ENCODE measurements at places on chromosomes 11 and 22.

GRCh38 chr11:1785749-1786413 lies 22.2 kb upstream of the CTSD start:
- DNase-seq, result no peak

GRCh38 chr11:126893796-126894195 lies 106.8 kb downstream of the KIRREL3 start:
- DNase-seq, result no peak

DNA sequence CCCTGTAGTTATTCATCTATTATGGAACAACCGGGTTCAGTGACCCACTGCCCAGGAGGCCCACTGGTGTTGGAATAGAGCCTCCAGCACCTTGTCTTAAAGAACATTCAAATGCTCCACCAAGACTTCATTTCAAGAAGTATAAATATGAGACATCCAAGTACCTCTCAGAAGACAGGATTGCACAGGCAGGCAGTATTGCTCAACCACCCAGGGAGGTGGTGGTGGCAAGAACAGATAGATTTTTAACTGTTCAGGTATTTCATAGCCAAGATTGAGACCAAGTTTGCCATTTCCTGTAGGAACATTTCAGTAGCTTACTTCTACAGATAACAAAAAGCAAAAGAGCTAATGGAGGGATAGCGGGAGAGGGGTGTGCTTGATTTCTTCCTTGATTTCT lies 78.7 kb downstream of the COMMD9 start:
- no peak for DNase-seq

DNA sequence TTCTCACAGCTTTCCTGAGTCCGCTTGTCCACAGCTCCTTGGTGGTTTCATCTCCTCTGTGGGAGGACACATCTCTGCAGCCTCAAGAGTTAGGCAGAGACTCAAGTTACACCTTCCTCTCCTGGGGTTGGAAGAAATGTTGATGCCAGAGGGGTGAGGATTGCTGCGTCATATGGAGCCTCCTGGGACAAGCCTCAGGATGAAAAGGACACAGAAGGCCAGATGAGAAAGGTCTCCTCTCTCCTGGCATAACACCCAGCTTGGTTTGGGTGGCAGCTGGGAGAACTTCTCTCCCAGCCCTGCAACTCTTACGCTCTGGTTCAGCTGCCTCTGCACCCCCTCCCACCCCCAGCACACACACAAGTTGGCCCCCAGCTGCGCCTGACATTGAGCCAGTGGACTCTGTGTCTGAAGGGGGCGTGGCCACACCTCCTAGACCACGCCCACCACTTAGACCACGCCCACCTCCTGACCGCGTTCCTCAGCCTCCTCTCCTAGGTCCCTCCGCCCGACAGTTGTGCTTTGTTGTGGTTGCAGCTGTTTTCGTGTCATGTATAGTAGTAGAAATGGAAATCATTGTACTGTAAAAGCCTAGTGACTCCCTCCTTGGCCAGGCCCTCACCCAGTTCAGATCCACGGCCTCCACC lies 11.7 kb downstream of the RASD2 start:
- no peak for DNase-seq

- no peak for DNase-seq
Observed at GRCh38 chr11:125433454-125434121, 62.5 kb downstream of the FEZ1 start.

- DNase-seq, result peak; percentile 38
Observed at GRCh38 chr11:68839911-68840641, 1.6 kb downstream of the CPT1A start.

DNA sequence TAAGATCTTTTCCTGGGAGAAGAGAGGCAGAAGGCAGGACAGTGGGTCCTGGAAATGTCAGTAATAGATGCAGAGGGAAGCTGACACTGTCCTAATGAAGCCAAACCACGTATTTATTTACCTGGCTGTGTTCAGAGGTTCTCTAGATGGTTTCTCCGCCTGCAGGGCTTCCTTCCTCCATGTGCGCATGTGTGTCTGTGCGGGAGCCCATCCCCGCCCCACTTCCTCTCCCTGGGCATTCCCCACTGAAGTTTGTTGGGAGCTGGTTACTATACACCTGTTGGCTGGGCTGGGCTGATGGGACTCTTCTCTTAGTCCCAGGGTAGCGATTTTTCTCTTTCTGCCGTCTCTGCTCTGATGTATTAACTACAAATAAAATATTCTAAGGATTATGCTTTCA lies 204.9 kb upstream of the TBCEL start:
- peak; percentile 13 for DNase-seq

- no peak for DNase-seq
Observed at GRCh38 chr11:67053896-67054329, 2.7 kb upstream of the RHOD start.

- DNase-seq, result no peak
Observed at GRCh38 chr11:61173456-61173855, 12.2 kb upstream of the VPS37C start.

DNA sequence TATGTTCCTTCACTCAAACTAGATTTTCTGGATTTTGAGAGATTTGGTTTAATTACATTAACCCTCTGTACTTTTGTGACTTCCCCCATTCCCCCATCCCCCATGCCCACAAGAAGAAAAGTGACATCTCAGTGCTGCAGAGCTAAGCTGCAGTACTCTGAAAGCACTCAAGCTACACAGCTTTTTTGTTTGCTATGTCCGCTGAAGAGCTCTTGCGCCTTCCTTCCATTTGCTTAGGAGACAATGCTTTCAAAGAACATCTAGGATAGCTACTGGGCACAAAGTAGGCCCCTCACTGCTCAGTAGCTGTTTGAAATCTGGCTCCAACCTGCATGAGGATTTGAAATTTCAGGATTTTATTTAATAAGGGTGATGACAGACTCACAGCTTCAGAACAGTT lies 69.7 kb downstream of the SLC17A6 start:
- DNase-seq, result no peak

DNA sequence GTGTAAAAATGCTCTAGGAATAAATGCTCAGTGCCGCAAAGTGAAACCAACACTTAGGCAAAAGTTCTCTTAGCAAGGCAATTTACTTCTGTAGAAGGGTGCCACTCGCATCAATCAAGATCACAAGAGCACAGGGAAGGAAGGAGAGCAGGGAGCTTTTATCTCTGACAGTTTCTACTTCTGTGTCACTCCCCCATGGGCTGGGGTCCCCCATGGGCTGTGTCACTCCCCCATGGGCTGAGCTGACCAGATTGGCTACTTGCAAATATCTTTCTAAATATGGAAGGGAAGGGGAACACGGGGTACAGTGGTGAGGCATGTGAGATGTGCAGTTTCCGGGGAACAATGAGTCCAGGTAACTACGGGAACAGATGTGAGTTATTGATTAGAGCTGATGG lies 397 bp downstream of the OR52N2 start:
- no peak for DNase-seq

DNA sequence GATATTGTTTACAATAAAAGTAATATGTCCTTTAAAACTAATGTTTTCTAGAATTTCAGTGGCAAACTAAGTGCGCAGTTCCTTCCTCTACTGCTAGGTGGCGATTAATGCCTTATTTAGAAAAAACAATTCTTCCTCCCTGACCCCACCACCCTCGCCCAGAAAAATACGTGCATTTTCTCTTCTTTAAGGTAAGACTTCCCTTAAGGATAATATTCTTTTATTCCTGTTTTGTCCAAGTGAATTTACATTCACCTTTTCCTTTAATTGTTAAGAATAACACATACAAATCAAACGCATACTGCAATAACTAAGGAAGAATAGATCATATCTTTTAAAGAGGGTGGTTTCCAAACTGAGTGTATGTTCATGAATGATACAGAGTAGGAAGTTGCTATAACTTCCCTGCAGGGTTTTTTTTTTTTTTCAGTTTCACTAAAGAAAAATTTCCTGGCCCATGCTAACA lies 17.0 kb upstream of the PSMA1 start:
- peak; percentile 46 for DNase-seq

GRCh38 chr11:112121981-112122615 lies 35.4 kb downstream of the SDHD start:
- DNase-seq, result no peak

DNA sequence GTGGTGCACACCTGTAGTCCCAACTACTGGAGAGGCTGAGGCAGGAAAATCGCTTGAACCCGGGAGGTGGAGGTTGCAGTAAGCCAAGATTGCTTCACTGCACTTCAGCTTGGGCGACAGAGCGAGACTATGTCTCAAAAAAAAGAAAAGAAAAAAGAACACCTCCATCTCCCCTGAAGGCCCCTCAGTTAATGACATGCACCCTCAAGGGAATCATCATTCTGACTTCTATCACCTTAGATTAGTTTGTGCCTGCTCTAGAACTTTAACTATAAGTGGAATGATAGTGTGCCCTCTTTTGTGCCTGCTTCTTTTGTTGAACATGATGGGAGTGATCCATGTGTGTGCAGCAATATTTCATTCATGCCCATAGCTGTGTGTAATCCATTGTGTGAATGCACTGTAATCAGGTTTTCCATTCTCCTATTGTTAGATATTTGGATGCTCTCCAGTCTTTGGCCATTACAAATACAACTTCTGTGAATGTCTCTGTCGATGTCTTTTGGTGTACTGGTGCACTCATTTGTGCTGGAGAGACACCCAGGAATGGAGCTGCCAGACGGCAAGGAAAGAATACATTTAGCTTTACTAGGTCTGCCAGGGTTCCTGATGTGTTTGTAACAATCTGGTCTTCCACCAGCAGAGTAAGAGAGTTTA lies 883 bp upstream of the VPREB3 start:
- DNase-seq, result no peak

- peak; percentile 97 for DNase-seq
Observed at GRCh38 chr11:72040491-72041363, 39.6 kb downstream of the NUMA1 start.

GRCh38 chr22:31155422-31155821 lies 4.6 kb upstream of the RNF185 start:
- DNase-seq, result no peak

DNA sequence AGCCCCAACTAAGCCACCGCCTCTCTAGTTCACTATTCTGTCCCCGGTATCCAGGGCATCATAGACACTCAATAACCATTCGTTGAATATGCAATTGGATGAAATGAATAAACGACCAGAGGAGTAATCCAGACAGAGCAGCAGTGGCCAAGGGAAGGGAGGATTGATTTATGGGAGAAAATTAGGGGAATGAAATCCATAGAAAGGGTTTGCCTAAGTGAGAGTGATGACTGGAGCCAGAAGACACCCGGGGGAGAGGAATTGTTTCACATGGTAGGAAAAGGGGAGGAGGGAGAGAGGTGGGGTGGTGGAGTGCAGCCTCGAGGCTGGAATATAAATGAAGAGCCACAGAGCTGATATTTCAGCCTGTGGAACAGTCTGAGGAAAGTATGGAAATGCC lies 168.2 kb downstream of the COMMD9 start:
- no peak for DNase-seq

GRCh38 chr11:114713756-114714155 lies 35.4 kb downstream of the NXPE2 start:
- no peak for DNase-seq

- DNase-seq, result no peak
Observed at GRCh38 chr11:7484645-7485044, 661 bp upstream of the OLFML1 start.

DNA sequence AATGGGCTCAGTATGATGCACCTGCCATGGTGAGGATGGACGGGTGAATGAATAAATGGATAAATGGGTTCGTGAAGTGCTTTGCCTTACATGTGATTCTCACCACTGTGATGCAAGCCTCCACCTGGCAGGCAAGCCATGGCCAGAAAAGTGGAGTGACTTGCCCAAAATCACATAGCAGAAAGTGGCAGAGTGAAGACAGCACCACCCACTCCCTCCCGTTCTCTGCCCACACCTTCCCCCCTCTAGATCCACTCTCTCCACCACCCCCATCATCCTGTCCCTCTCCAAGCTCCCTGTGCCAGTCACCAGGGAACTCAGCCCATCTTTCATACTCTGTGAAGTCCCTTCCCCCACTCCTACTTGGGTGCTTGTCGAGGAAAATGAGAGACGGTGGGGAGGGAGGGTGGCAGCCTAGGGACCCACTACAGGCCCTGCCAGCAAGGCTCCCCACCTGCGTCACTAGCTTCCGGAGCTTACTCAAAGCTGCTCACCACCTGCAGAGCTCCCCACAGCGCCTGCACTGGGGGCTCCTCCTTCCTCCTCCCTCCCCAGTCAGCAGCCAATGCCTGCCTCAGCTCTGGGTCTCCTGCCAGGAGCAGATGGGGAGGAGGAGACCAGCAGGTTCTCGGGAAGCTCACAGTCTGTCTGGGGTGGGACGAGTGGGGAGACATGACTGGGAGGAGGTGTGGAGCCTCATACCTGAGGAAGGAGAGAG lies 82.3 kb downstream of the PDE2A start:
- DNase-seq, result no peak

- no peak for DNase-seq
Observed at GRCh38 chr11:128397362-128397761, 190.0 kb downstream of the ETS1 start.

- DNase-seq, result peak; percentile 6
Observed at GRCh38 chr22:45235101-45235777, 5.5 kb downstream of the KIAA0930 start.

DNA sequence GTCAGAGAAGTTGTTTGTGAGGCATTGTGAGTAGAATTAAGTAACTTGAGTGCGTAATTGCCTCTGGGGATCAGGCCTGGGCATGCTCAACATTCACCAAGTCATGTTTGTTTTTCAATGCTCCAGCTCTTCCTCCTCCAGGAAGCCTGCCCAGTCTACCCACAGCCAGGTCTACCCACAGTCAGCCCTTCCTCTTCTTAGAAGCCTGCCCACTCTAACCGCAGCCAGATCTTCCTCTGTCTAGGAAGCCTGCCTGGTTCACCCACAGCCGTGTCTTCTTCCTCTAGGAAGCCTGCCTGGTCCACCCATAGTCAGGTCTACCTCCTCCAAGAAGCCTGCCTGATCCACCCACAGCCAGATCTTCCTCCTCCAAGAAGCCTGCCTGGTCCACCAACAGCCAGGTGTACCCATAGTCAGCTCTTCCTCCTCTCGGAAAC lies 25.0 kb downstream of the LRP5 start:
- no peak for DNase-seq

DNA sequence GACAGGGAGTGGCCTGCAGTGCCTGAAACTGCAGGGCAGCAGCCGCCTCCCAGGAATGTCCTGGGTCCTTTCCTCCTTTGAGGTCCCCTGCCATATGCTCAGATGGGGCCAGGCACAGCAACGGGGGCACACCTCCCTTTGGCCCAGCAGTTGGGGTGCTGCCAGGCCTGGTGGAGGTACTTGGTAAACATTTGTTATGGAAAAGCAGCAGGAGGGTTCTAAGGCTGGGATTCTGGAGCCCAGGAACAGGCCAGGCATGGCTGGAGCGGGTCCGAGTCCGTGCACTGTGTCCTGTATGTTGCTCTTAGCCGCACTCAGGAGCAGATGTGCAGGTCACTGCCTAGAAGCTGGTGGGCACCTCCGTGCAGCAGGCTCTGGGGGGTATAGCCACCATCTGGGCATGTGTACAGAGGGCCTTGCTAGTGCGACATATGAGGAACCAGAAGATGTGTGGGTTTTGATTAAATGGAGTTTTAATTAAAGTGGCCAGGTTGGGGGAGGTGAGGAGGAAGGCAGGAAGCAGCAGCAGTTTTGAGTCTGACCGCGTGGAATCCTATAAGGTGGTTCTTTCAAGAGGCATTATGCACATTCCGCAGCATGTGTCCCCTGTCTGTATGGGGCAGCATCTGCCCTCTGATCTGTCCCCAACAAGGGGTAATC lies 1.5 kb downstream of the ADORA2A start:
- no peak for DNase-seq

GRCh38 chr11:43987384-43988039 lies 45.1 kb downstream of the C11orf96 start:
- no peak for DNase-seq

GRCh38 chr11:6402561-6402981 lies 12.3 kb downstream of the SMPD1 start:
- DNase-seq, result no peak

GRCh38 chr22:38657045-38657909 lies 839 bp downstream of the CBY1 start:
- peak; percentile 17 for DNase-seq
